ENCODE measurements at places on chromosomes 2 and 18.

GRCh38 chr2:232789082-232789481 is 12.7 kb upstream of the KCNJ13 start:
- DNase-seq, result no peak

DNA sequence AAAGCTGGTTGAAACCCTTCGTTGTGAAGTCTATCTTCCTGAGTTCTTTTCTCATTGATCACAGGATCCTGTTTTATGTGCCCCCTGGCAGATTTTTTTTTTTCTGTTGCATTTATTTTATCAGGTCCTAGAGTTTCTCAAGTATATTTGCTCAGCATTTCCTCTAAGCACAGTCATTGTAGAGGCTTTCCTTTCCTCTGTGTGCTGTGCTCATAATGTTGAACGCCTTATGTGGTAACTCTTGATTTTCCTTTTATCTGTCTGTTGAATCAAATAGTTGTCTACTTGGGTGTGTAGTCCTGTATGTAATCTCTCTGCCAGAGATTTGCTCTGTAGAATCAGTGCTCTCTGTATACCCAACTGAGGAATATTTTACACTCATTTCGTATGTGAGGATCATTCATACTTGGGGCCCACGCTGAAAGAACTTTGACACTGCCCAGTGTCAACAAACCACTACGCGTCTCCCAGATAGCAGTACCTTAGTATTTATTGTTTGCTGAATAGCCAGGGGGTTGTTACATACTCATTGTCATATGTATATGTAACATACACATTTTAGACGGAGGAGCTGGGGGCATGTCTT is 118.2 kb downstream of the CTNNA2 start:
- no peak for DNase-seq

DNA sequence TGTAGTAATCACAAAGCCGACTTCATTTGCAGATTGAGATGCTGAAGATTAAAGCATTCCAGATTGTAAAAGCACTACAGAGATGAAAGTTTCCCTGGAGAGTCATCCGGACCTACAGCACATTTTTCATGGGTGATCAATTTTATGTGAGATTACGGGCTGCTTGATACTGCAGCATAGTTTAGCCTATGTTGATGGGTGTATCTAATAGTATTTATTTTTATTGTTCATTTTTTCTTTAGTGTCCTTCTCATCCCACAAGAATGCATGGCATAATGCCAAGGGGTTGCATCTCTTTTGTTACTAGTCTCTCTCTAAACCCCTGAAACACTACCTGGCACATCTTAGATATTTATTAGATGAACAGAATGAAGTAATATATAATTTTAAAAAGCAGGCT is 240.4 kb downstream of the MBD2 start:
- no peak for DNase-seq

GRCh38 chr2:169007941-169008340 is 23.2 kb downstream of the ABCB11 start:
- no peak for DNase-seq

- no peak for DNase-seq
These were observed 3.8 kb upstream of the ARHGAP25 start for GRCh38 chr2:68730828-68731227.
